Ascending aorta (tissue), 2 donors: ENCODE measurements at places on chromosomes 7 and 10. TPM values are rescaled to one million over a fixed set of nuclear protein-coding genes. Genes with fewer than 3 reads are reported as not detected.

GPR15LG gene
- not detected for total RNA-seq

TFR2 gene
- not detected for total RNA-seq

PSD gene
- not detected for total RNA-seq

FAM200A gene
- total RNA-seq = 0.64 TPM

- H3K27ac ChIP-seq = peak overlapping the region; percentile 38
- DNase-seq = no peak
- H3K4me3 ChIP-seq = no peak overlapping the region
- H3K27me3 ChIP-seq = no peaks in the 10 kb centered on the region
These were observed 222.6 kb downstream of the HTR7 start for GRCh38 chr10:90635111-90635765.

DNA sequence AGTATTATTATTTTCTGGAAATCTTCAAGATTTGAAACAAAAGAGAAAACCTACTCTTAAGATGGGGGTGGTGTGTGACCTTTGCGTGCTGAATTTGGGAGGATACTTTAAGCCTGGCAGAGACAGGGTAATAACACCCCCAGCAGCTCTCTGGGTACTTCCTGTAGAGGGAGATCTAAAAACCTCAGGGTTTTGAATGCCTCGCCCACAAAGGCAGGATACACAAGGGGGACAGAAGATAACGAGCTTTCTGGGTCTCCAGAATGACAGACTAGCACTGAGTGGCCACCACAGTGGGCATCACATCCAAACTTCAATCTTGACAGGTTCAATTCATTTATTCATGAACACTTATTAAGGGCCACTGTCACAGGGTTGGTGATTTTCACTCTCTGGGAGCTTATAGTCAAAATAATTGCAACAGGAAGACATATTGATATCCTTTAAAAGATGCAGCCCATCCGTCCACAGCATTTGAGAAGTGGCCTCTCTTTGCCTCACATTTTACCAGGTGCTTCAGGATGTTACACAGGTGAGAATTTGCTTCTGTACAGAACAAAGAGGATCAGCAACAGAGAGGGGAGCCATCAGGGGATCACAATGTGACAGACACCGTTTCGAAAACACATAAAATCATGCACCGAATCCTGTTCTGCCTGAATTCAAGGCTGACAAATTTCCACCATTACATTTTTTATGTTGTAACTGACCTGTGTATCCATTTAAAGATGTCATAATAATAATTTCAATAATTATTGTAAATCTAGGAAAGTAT lies 14.3 kb downstream of the CPA1 start:
- DNase-seq = no peak
- H3K27me3 ChIP-seq = no peaks in the 10 kb centered on the region
- peak overlapping the region; percentile 32 for H3K27ac ChIP-seq
- H3K4me3 ChIP-seq = no peak overlapping the region
- H3K4me1 ChIP-seq = peaks cover 9% of the 10 kb centered on the region

GRCh38 chr7:27053153-27053552 lies 42.6 kb downstream of the HOXA1 start:
- no peak overlapping the region for H3K4me3 ChIP-seq
- no peak for DNase-seq
- H3K27ac ChIP-seq = no peak overlapping the region
- no peaks in the 10 kb centered on the region for H3K36me3 ChIP-seq

DNA sequence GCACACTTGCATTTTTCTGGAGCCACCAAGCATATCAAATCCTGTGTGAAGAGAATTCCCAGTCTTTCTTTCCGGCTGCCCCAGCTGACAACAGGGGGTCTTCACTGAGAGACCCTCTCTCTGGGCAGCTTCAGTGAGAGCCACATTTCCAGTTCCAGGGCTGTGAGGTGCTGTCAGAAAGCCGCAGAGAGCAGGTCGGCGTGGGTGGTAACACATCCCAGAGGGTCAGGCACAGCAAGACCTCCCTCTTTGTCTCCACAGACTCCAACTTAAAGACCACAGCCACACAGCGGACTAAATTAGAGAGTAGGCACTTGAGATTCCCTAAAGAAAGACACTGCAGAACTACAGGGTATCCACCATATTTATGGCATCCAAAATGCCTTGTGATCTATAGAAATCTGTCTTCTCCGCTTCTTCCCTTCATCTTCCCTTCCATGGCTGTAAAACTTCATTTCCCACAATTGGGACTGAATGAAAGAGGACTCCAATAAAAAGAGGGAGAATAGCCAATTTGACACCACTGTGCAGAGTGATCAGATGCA lies 116.0 kb upstream of the C7orf33 start:
- H3K36me3 ChIP-seq = no peaks in the 10 kb centered on the region
- H3K27me3 ChIP-seq = no peaks in the 10 kb centered on the region
- H3K4me3 ChIP-seq = no peak overlapping the region
- no peak for DNase-seq

DNA sequence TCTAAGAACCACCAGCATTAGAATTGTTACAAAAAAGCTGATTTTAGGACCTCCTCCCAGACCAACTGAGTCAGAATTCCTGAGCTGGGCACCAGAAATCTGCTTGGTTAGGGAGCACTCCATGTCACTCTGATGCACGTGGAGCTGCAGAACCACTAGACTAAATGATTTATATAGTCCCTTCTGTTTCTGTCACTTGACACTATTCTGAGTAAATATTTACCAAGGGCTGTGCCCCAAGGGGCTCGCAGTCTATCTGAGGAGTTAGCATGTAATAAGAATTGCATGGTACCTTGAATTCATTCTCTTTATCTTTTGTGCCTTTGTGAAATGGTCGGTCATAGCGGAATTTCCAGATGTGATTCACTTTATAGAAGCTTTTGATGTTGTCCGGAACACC lies 196.0 kb upstream of the IMMP2L start:
- no peak overlapping the region for H3K4me3 ChIP-seq
- H3K36me3 ChIP-seq = peaks cover 8% of the 10 kb centered on the region
- no peak overlapping the region for H3K27ac ChIP-seq

GRCh38 chr7:90625051-90625450 lies 28.9 kb downstream of the CDK14 start:
- H3K36me3 ChIP-seq = no peaks in the 10 kb centered on the region
- no peaks in the 10 kb centered on the region for H3K27me3 ChIP-seq
- H3K27ac ChIP-seq = no peak overlapping the region
- no peak for DNase-seq

DNA sequence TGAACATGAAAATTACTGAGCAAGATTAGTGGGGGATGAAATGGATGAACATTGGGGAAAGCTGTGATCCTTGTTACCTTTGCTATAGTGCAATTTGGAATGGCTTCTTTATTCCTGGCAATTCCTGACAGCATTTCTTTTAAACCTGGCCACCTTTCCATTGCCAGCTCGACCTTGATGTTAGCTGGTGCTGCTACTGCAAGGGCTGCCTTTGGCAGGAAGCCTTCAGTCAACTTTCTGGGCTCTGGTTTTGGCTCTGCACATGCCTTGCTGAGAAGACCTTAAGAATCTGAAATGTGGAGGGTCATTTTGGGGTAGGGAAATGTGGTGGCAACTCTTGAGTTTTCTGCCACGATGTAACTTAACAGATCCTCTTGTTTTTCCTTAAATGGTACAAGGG lies 64.7 kb downstream of the KAT6B start:
- H3K4me1 ChIP-seq = no peaks in the 10 kb centered on the region
- H3K27ac ChIP-seq = no peak overlapping the region
- H3K27me3 ChIP-seq = no peaks in the 10 kb centered on the region
- no peak for DNase-seq
- no peaks in the 10 kb centered on the region for H3K36me3 ChIP-seq

DNA sequence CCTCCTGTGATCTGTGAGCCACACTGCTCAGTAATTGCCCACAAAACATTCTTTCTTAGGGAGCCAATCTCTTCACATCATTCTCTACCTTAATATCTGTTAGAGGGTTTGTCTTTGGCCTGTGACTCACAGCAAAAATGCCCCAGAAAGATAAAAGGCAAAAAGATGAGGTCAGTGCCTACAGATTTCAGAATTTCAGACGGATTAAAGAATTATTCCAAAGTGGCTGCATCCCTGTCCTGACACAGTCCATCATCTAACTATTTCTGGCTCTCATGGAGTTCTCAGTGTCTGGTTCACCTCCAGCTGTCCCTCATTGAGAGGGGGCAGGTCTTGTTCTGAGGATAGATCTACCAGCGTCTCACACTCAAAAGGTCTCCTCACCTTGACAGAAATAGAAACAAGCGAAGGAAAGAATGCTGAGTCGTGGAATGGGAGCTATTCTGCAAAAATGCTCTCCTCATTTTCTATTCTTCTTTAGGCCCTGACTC lies 138.5 kb upstream of the AOAH start:
- H3K36me3 ChIP-seq = no peaks in the 10 kb centered on the region
- DNase-seq = no peak
- no peaks in the 10 kb centered on the region for H3K4me1 ChIP-seq
- H3K4me3 ChIP-seq = no peak overlapping the region
- H3K27ac ChIP-seq = no peak overlapping the region

GRCh38 chr7:1260244-1260635 lies 27.6 kb downstream of the UNCX start:
- no peaks in the 10 kb centered on the region for H3K27me3 ChIP-seq
- H3K36me3 ChIP-seq = no peaks in the 10 kb centered on the region
- H3K27ac ChIP-seq = no peak overlapping the region
- no peaks in the 10 kb centered on the region for H3K4me1 ChIP-seq

GRCh38 chr10:76899490-76899889 lies 738.1 kb downstream of the KCNMA1 start:
- H3K4me3 ChIP-seq = no peak overlapping the region
- no peaks in the 10 kb centered on the region for H3K4me1 ChIP-seq
- no peak overlapping the region for H3K27ac ChIP-seq
- H3K36me3 ChIP-seq = peaks cover 3% of the 10 kb centered on the region
- no peak for DNase-seq

GRCh38 chr10:116371737-116372136 lies 47.5 kb downstream of the CCDC172 start:
- H3K36me3 ChIP-seq = no peaks in the 10 kb centered on the region
- no peak overlapping the region for H3K4me3 ChIP-seq
- no peak overlapping the region for H3K27ac ChIP-seq
- no peaks in the 10 kb centered on the region for H3K27me3 ChIP-seq
- no peaks in the 10 kb centered on the region for H3K4me1 ChIP-seq
- no peak for DNase-seq
